Cardiac septum (tissue), 1 donor: ENCODE measurements at places on chromosomes 5 and 9.

GRCh38 chr5:157657516-157657915, 5.3 kb upstream of the SOX30 start:
- no peak for DNase-seq

- DNase-seq = no peak
Measured at GRCh38 chr9:34218446-34218845, 39.6 kb downstream of the UBAP1 start.

GRCh38 chr5:141910271-141910673, 13.4 kb upstream of the DELE1 start:
- no peak for DNase-seq

DNA sequence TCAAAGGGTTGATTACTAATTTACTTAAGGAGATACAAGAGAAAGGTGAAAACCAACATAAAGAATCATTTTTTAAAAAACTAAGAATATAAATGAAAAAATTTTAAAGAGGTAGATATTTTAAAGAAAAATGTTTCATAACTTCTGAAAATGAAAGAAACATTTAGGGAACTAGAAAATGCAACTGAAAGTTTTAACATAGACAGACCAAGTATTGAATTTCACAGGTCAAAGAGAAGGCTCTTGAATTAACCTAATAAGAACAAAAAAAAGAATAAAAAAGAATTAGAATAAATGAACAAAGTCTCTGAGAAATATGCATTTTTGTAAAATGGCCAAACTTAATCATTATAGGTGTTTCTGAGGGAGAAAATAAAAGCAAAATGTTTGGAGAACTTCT, 16.1 kb upstream of the FAM174A start:
- DNase-seq = no peak

GRCh38 chr5:147175516-147176097, 59.2 kb upstream of the STK32A start:
- no peak for DNase-seq

- no peak for DNase-seq
Measured at GRCh38 chr5:78601559-78602314, 46.8 kb downstream of the LHFPL2 start.

GRCh38 chr5:179254638-179255271, 90.5 kb downstream of the ADAMTS2 start:
- peak; percentile 29 for DNase-seq

DNA sequence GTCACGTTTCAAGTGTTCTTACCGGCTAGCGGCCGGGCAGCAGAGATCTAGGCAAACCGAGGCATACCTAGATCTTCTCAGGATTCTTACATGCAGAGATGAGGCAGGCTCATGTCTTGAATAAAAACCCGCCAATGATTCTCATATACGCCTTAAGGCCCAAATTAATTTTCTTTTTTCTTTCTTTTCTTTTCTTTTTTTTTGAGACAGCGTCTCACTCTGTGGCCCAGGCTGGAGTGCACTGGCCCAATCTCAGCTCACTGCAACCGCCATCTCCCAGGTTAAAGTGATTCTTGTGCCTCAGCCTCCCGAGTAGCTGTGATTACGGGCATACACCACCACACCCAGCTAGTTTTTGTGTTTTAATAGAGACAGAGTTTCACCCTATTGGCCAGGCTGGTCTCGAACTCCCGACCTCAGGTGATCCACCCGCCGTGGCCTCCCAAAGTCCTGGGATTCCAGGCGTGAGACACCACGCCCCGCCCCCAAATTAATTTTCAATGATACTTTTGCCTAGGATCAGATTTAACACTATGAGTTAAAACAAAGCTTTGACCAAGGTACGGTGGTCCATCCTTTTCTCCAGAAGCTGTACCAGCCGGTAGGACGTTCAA, 1.5 kb downstream of the C9orf40 start:
- no peak for DNase-seq

DNA sequence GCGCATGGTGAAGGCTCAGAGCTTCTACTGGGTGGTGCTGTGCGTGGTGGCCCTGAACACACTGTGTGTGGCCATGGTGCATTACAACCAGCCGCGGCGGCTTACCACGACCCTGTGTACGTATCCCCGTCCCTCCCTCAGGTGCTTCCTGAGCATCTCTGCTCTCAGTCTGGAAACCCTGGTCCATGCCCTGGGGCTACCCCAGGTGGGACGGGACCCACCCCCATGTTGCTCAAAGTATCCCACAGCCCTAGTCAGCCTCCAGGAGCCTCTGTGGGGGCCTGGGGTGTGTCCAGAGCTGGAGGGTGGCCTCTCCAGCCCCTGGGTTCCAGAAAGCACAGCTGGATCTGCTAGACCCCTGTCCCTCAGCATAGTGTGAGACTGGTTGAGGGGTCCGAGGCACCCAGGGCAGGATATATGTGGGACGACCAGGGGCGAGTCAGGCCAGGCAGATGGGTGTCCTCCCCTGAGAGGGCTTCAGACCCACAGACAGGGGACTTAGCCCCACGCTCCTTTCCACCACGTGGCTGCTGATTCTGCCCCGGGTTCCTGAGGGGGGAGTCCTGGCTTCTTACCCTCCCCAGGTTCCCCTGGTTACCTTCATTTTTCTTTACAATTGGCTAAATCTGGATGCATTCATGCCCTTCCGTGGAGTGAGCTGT, 94.0 kb downstream of the CACNA1B start:
- DNase-seq = peak; percentile 72

- no peak for DNase-seq
Measured at GRCh38 chr9:35142037-35142436, 19.8 kb upstream of the UNC13B start.

DNA sequence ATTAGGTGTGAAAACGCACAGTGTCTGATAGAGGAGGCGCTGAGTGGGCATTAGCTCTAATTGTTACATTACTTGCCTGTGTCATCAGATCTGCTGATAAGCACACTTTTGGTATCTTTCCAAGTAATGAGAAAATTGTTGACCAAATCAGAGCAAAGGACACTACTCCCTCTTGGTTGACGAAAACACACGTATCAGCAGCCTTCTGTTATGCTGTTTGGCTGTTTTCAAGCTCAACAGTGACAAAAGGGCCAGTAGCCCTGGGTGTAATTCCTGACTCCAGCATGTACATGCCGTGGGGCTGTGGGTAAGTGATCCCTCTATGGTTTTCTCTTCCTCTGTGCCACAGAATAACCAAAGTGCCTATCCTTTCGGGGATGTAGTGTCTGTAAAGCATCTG, 151.4 kb downstream of the AUH start:
- DNase-seq = no peak

- DNase-seq = no peak
Measured at GRCh38 chr5:141760193-141760592, 78.2 kb upstream of the ARAP3 start.

GRCh38 chr9:73613092-73613701, 461.5 kb downstream of the ANXA1 start:
- no peak for DNase-seq

- no peak for DNase-seq
Measured at GRCh38 chr9:4769321-4770080, 23.2 kb upstream of the RCL1 start.

DNA sequence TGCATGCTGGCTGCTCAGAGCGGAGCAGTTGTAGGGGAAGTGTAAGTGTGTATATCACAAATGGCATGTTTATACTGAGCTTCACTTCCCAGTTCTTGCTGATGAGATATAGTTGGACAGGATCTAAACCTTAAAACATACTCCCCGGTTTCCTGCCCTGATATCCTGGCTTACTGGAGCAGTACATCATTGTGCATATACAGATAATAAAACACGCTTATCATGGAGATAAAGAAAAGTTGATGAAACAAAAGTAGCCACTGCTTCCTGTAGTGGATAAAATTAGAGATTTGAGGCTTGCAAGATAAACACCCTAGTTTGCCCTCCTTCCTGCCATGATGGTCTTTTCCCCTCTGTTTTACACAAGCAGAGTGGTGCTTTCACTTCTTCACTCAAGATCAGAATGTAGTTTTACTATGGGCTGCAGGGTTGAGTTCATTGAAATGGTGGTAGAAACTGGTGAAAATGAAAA, 15.0 kb downstream of the NPR3 start:
- DNase-seq = no peak

DNA sequence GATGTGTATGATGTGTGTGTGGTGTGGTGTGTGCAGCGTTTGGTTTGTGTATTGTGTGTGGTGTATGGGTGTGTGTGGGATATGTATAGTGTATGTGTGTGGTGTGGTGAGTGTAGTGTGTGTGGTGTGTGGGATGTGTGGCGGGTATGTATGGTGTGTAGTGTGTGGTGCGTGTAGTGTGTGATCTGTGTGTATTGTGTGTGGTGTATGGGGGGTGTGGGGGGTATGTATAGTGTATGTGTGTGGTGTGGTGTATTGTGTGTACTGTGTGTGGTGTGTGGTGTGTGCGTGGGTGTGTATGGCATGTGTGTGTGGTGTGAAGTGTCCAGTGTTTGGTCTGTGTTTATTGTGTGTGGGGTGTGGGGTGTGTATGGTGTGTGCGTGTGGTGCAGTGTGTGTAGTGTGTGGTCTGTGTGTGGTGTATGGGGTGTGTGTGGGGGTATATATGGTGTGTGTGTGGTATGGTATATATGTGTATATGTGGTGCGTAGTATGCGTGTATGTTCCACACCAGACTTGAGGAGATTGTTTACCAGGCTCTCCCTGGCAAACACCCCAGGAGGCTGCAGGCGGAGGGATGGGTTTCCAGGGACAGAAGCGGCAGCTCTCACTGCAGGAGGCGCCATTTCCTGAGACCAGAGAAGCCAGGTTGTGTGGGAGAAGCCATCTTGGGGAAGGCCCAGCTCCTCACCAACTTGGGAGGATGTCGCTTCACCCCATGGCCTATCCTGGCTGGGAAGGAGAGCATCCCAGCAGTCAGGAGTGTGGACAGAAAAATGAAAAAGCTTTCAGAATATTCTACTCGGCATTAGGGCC, 138.1 kb downstream of the NXNL2 start:
- no peak for DNase-seq

- no peak for DNase-seq
Measured at GRCh38 chr5:20678386-20678785, 690.4 kb upstream of the CDH18 start.

- no peak for DNase-seq
Measured at GRCh38 chr9:36862206-36863145, 171.6 kb downstream of the PAX5 start.

DNA sequence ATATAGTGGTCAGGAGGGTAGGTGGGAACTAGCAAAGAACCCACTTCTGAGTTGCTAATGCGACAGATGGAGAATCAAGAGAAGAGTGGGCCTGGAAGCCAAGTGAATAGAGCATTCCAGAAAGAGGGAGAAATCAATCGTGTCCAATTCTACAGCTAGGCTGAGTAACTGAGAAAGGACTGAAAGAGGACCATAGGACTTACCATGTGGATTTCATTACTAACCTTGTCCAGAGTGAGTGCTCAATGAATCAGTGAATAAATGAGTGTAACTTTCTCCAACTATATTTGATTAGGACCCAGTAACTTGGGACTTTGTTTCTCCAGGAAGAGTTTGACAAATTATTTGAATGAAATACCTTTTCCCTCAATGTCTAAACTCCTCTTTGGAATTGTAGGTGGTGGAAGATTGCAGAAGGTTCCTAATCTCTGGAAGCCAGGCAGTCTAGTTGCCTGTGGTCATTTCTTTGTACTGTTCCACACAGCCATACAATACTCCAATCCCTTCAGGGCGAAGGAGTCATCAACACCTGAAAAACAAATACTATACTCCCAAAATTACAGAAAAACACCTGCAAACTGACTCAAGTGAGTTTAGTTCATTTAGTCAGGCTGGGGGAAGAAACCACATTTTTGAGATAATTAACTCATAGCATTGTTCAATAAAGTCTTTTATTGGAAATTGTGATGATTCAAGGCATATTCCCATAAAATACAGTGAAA, 2.6 kb upstream of the F2RL1 start:
- no peak for DNase-seq

DNA sequence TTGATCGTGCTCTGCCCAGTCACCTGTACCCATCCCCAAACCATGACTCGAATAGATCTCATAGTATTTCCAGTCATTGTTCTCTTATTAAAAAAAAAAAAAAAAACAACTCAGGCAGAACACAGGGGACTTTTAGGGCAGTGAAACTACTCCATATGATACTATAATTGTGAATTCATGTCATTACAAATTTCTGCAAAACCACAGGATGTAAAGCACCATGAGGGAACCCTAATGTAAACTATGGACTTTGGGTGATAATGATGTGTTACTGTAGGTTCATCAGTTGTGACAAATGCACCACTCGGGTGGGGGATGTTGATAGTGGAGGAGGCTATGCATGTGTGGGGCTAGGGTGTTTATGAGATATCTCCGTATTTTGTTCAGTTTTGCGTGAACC, 133.8 kb downstream of the RAB3C start:
- no peak for DNase-seq

DNA sequence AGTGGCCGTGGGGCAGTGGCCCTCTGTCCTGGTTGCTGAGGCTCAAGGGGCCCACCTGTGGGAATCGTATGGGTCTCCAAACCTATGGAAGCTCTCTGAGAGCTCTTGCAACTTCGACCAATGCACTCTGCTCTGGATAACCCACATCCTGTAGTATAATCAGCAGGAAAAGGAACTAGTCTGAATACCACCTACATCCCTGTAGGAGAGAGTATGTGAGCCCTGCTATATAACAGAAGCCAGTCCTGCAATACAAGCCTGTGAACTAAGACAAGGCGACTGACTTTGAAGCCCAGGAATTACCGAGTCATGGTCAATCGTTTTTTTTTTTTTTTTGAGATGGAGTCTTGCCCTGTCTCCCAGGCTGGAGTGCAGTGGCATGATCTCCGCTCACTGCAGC, 29.8 kb upstream of the BICD2 start:
- no peak for DNase-seq

DNA sequence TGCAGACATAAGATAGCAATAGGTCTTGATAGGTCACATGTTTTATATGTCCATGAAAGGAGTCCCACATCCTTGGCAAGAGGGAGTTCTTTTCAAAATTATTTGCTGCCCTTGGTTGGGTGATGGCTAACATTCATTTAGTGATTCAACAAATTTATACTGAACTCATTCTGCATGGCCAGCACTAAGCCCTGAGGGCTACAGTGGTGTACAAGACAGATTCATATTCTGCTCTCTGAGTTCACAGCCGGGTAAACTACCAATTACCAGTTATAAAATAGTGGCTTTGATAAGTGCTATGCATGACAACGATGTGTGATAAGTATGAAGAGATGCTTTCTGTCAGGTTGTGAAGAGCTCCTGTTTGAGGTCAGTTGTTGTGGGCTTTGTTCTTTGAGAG, 340.0 kb downstream of the GABRG2 start:
- no peak for DNase-seq

- DNase-seq = no peak
Measured at GRCh38 chr9:133991964-133992779, at the start of gene VAV2. VAV2 (minus strand) TSS chr9:133992324; CDS start chr9:133992278, 46 bp downstream.

GRCh38 chr5:1638658-1639400, 115.1 kb upstream of the LPCAT1 start:
- DNase-seq = no peak

- no peak for DNase-seq
Measured at GRCh38 chr9:125831054-125831453, 83.9 kb downstream of the PBX3 start.

DNA sequence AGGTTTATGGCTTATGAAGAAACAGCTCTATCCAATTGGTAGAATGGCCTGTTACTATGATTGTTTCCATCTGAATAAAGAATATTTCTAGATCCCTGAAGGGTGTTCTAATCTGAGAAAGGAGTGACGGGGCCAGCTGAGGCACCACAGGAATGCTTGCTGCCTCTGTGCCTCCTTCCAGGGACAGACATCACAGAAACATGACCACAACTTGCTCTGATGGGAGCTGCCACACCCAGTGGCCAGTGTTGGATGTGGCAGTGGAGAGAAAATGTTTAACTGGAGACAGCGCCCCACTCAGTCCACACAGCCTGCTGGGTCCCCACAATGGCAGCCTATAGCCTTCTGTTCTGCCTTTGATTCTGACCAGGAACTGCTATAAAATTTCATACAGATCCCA, 38.6 kb upstream of the TESK1 start:
- DNase-seq = no peak

- DNase-seq = no peak
Measured at GRCh38 chr5:135119481-135119880, 85.5 kb upstream of the PITX1 start.
